Activated CD8-positive, alpha-beta memory T cell treated with anti-CD3 and anti-CD28 coated beads for 24 hours (primary cell): ENCODE measurements at places on chromosomes 2 and 18.

DNA sequence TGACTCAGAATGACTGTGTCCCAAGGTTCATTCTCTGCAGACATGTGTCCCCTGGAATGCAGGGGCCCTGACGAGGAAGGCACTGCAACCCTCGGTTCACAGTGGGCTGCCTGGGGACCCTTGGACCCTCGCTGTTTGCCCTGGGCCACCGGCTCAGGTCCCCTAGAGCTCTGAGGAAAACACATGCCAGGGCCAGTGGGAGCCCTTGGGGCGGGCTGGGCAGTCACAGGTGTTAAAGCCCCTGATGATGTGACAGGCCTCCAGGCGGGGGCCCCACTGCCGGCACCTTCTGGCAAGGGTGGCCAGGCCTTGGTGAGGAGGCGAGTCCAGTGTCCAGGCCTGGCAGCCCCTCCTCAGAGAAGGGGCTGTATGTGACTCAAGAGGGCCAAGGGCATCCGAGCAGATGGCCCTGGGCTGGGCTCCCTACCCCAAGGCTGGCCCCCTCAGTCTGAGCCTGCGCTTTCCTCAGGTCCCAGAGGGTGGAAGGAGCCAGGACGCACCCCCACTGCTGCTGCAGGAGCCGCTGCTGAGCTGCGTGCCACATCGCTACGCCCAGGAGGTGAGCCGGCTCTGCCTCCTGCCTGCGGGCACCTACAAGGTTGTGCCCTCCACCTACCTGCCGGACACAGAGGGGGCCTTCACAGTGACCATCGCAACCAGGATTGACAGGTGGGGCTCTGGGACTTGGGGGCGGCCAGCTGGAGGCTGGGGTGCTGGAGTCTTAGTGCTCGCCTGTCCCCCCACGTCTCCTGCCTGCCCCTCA lies 11.1 kb downstream of the CAPN10 start:
- DNase-seq = no peak

DNA sequence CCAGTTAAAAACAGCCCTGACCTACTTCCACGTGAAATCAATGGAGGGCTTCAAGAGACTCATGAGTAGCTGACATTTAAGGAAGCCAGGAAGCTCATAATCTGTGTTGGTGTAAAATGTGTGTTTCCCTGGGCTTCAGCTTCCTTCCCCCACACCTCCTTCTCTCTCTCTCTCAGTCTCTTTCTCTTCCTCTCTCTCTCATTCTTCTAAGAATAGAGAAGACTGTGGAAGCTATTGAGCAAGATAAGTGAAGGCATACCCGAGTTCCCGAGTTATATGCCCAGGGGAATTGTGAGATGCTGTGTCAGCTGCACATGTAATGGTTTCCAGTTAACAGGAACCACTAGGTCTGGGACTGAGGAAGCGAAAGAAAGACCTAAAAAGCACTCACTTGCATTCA lies 199.4 kb downstream of the NYAP2 start:
- DNase-seq = no peak

DNA sequence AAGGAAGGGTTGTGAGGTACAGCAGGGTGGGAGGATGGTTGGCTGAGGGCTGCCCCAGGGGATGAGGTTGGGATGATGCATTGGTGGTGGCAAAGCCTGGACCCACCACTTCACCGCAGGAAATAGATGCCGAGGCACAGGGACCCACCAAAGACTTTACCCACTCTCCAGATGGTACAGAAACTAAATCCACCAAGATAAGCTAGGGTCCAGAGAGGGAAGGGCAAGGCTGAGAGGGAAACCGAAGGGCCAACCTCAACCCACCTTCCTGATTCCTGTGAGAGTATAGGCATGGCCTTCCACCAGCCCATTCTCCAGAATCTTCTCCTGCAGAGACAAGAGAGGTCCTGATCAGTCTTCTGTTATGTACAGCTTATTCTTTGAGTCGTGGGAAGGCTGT lies 18.1 kb downstream of the CAPN14 start:
- DNase-seq = peak; percentile 26

GRCh38 chr2:38610851-38611801 lies 8.4 kb upstream of the HNRNPLL start:
- no peak for DNase-seq

DNA sequence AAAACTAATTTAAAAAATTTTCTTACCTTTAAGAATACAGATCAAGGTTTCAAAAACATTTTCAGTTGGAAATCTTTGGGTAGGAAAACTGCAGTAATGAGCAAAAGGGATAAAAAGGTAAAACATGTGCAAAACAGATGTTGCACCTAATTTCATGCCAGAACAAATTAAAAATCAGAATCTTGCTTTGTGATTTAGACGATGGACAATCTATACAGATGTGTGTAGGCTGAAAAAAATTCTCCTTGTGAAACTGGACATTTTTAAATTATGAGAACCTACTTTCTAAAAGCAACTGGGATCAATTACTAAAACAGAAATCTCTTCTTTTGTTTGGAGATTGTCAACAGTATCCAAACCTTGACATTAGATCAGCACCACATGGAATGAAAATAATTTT lies 183.2 kb upstream of the ITGA4 start:
- no peak for DNase-seq

DNA sequence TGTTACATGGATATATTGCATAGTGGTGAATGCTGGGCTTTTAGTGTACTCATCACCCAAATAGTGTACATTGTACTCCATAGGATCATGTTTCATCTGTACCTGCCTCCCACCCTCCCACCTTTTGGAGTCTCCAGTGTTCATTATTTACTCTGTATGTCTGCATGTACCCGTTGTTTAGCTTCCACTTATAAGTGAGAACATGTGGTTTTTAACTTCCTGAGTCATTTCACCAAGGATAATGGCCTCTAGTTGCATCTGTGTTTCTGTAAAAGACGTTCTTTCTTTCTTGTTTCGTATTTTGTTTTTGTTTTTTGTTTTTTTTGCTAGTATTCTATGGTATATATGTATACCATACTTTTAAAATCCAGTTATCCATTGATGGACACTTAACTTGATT lies 107.5 kb downstream of the MSTN start:
- DNase-seq = no peak

GRCh38 chr2:172342611-172343010 lies 84.8 kb upstream of the ITGA6 start:
- no peak for DNase-seq

DNA sequence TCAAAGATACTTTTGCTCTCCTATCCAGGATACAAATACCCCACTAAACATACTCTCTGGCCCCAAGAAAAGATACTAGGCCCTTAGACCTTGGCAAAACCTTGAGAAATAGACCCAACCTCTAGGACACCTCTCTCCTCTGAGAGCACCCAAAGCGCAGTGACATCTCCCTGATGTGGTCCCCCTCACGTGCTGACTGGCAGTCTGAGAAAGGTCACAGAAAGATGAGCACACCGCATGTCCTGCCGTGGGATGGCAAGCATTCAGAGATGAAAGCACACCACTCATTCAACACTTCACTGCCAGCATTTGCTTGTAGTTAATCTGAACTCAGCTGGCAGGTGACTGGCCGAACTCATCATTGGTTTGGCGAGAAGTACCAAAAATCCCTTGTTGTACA lies 6.1 kb upstream of the TBC1D8 start:
- DNase-seq = no peak

- no peak for DNase-seq
Observed at GRCh38 chr2:179130560-179130959, 80.6 kb upstream of the CCDC141 start.
